Keratinocyte (primary cell): ENCODE measurements at places on chromosomes 16 and 17.

GRCh38 chr17:44556832-44557606 is at the start of gene FZD2:
Gene FZD2 (plus strand): TSS chr17:44557484. CDS start chr17:44557689, 205 bp downstream.
- peak within 1 kb of the TSS; percentile 80 for H3K27ac ChIP-seq
- no peaks in the 10 kb centered on the region for H3K27me3 ChIP-seq
- peak within 1 kb of the TSS; percentile 84 for H3K4me3 ChIP-seq
- H3K36me3 ChIP-seq = no peaks in the 10 kb centered on the region

DNA sequence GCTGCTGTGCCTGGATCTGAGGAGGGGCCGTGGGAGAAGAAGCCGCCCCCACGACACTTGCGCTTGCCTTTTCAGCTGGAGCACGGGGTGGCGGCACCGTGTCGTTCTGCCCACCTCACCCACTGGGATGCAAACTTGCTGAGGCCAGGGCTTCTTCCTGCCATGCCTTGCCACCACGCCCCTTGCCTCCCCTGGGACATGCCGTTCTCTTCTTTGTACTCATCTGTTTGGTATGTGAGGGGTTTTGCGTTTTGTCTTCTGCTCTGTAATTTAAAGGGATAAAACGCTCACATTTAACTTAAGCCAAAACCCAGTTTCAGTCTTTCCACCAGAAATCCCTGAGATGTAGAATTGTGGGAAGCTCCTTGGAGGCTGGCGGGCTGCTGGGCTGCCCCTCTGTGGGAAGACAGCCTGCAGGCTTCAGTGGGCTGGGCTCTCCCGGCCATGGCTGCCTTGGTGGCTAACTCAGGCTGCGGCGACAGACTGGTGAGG is 180.2 kb downstream of the RPTOR start:
- peaks cover 51% of the 10 kb centered on the region for H3K4me1 ChIP-seq
- H3K27ac ChIP-seq = peak overlapping the region; percentile 82
- no peak overlapping the region for H3K4me3 ChIP-seq
- DNase-seq = peak; percentile 30
- no peaks in the 10 kb centered on the region for H3K27me3 ChIP-seq

- H3K27ac ChIP-seq = no peak overlapping the region
- no peak overlapping the region for H3K4me3 ChIP-seq
- H3K4me1 ChIP-seq = peaks cover 9% of the 10 kb centered on the region
- peaks cover 47% of the 10 kb centered on the region for H3K27me3 ChIP-seq
- no peaks in the 10 kb centered on the region for H3K36me3 ChIP-seq
These were observed 47.0 kb upstream of the AMZ2 start for GRCh38 chr17:68200689-68201417.

- no peaks in the 10 kb centered on the region for H3K4me1 ChIP-seq
- no peak overlapping the region for H3K27ac ChIP-seq
- DNase-seq = no peak
- H3K36me3 ChIP-seq = peaks cover 31% of the 10 kb centered on the region
- H3K27me3 ChIP-seq = no peaks in the 10 kb centered on the region
- H3K4me3 ChIP-seq = no peak overlapping the region
These were observed 15.1 kb downstream of the ZC3H18 start for GRCh38 chr16:88585269-88585668.
